ENCODE measurements at places on chromosomes 7 and 10.

GRCh38 chr7:123746931-123747488, 1.8 kb downstream of the WASL start:
- DNase-seq: no peak

GRCh38 chr7:118615-119391, 73.6 kb upstream of the FAM20C start:
- DNase-seq: no peak

DNA sequence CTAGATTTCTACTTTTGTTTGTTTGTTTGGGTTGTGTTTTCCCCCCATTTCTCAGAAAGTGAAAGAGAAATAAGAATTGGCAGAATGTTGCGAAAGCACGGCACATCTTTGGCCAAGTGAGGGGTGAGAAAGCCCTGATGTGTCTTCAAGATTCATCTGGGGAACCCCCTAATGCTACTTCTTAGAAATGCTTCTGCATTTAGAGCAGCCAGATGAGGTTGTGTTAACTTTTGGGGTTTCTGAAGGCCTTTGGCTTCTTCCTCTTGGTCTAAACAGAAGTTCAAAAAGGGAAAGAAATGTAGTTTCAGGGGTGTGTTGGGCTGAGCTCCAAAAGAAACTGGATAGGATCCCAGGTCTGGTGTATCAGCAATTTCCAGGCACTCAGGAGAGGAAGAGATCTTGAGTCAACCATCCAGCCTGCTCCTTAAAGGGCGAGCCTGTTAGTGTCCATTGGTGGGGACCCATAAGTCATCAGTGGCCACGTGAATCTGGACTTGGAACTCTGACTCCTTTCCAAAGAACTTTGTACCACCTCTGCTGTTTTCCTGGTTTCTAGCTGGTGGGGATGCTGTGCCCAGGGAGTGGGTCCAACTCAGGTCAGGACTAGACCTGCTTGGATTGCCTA, 6.5 kb downstream of the DUSP5 start:
- peak; percentile 58 for DNase-seq

GRCh38 chr7:69703099-69703498, 104.8 kb downstream of the AUTS2 start:
- no peak for DNase-seq

DNA sequence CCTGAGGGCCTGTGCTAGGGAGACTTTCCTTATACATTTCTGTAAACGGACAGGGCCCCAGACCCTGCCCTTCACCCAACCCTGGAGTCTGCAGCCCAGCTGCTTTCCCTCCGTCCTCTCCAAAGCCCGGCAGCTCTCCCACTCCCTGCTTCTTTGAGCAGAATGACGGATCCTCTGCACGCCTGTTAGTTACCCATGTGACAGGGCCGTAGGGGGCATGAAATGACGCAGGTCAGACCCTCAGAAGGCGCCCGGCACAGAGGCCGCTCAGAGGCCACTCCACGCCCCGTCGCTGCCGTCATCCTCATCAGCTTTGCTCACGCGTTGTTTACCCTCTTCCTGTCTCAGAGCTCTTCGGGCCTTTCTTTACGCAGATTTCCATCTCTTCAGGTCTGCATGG, 60.2 kb upstream of the MKRN1 start:
- DNase-seq: no peak

DNA sequence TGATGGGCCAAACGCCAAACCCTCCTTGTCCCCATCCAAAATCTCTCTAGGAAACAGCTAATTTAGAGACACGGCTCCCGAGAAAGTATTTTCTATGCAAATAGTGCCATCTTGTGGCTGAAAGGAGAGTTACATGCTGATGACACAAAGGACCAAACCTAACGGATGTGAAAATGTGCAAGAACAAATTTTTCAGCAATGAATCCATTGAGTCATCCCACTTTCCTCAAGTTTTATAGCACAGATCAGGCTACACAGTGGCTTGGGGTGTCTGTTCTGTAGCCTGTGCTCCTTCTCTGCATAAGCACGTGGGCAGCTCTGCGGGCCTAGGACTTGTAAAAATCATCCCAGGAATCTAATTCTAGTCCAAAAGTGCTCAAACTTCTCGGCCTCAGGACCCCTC, 154.8 kb upstream of the PRR15 start:
- peak; percentile 39 for DNase-seq

DNA sequence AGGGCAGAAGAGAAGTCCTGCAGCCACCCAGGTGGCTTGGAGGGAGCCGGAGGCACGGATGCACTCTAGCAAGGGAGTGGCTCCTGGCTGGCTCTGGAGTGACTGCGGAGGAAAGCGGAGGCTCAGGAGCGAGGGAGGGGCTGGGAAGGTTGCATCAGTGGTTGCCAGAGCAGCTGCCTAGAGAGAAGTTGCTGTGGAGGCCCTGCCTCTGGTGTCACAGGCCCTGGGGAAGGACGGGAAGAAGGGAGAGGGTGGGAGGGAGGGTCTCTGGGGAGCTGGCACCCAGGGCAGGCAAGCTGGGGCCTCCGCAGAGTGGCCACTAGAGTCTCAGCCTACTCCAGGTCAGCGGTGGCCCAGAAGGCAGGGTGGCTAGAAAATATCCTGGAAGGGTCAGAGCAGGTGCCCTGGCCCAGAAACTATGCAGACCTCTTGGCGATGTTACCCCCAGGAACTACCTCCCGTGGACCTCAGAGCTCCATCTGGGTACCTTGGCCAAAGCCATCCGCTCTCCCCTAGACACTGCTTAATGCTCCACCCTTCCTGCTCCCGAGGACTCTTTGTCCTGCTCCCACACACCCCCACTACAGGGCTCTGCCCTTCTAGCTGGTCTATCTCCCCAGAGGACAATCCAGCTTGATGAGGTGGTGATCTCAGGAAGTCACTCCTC, 164.3 kb downstream of the NRF1 start:
- DNase-seq: no peak

- no peak for DNase-seq
Measured at GRCh38 chr7:55164527-55164926, 145.7 kb downstream of the EGFR start.

DNA sequence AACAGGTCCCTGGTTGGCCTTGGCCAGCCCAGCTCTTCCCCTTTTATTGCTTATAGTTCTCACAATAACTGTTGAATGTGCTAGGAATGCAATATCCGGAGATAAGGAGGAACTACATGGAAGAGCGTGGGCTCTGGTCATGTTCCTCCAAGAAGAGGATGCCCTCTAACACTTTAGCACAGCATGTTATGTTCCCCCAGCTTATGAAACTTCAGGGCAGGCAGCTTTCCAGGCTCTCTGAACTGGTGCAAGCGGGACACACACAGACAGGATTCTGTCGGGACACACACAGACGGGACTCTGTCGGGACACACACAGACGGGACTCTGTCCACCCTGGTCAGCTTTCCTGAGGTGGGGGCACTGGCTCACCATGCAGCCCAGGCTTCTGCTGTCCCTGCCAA, 141.6 kb downstream of the PKD1L1 start:
- DNase-seq: no peak

DNA sequence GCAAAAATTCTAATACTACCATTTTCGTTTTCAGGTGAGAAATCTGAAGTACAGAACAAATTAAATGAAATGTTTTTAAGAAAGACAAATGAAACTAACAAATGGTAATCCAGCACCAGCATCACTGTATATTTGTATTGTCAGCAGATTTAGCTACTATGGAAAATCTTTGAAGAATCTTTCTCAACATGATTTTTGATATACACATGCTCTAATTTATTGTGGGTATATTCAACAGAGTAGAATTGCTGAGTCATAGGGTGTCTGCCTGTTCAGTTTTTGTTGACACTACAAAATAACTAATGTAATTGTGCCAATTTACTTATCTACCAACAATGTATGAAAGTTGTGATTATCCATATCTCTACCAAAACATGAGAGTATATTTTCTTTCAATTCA, 437.6 kb downstream of the PCDH15 start:
- no peak for DNase-seq

- no peak for DNase-seq
Measured at GRCh38 chr10:87507879-87508483, 3.3 kb downstream of the MINPP1 start.

All from GM12891 (cell line).